NCI-H2171 (cell line): ENCODE measurements at places on chromosomes 5 and 9.

DNA sequence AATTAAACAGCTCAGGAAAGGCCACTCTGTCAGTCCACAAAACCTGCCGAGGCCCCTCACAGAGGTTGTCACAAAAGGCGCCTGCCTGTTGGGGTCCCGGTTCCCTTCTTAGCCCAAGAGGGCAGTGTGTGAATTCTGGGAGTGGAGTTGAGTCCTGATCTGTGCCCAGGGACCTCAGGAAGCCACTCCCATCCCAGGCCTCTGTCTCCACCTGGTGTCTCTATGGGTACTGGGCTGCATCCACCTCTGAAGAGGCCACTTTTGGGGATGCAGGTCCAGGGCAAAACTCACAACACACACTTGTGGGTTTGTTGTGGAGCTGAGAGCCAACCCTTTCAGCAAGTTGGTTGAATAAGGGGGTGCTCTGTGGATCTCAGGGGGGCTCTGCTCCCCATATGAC is 74.3 kb upstream of the STXBP1 start:
- peak; percentile 72 for DNase-seq

GRCh38 chr5:115963566-115963965 is 1.3 kb downstream of the LVRN start:
- no peak for DNase-seq

DNA sequence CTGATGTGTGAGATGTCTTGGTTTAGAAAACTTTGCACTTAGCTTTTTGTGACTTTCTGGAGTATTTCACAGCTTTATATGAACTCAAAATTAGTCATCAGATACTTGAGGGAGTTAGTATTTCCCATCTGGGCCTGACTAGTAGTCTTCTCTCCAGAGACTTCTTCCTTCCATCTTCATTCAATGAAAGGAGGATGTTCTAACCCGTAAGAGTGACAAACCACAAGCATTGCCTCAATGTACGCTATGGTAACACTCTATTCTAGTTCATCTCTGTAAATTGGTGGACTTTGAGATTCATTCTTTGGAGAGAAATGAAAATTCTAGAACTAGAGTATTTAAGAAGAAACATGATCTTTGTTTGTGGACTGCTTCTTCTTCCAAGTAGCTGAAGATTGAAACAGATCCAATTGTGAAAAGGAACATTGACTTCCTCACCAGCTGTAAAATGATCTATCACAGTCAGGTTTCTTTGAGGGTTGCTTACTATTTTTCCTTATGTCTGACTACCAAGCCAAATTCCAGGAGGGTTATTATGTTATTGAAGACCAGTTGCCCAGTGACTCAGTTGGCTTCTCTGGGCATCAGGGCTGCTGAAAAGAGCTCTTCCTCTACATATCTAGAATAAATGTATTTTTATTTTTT is 157.6 kb downstream of the SLC12A2 start:
- no peak for DNase-seq

DNA sequence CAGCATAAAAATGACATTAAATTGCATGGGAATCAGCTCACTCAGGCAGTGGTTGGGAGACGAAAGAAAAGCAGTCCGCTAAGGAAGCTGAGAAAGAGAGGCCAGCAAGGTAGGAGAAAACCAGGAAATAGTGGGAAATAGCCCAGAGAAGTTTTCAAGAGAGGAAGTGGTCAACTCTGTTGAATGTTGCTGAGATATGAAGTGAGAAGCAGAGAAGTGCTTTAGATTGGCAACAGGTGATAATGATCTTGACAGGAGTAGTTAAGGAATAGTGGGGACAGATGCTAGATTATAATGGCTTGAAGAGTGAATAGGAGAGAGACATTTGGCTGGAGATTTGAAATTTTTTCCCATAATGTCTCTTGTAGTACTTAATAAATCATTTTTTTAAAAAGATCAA is 30.8 kb downstream of the CNTRL start:
- no peak for DNase-seq

GRCh38 chr5:37494756-37495155 is 115.6 kb downstream of the WDR70 start:
- DNase-seq = no peak

DNA sequence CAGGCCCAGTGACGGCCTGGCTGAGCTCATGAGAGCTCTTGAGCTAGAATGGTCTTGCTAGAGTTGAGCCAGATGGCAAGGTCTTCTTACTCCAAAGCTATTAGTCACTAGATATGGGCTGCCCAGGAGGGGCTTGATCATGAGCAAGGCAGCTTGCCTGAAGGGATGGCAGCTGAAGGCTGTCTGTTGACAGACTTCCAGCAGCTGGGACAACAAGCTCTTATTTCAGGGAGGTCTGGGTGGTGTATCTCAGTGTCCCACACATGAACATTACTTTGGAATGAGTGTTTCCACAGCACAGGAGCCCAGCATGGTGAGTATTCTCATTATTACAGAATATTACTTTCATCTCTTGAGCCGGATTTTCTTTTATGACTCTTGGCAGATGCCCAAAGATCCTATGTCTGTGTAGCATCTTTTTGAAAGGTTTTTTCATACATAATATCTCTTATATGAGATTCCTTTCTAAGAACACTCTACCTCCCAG is 414.1 kb downstream of the ARHGEF28 start:
- peak; percentile 47 for DNase-seq

DNA sequence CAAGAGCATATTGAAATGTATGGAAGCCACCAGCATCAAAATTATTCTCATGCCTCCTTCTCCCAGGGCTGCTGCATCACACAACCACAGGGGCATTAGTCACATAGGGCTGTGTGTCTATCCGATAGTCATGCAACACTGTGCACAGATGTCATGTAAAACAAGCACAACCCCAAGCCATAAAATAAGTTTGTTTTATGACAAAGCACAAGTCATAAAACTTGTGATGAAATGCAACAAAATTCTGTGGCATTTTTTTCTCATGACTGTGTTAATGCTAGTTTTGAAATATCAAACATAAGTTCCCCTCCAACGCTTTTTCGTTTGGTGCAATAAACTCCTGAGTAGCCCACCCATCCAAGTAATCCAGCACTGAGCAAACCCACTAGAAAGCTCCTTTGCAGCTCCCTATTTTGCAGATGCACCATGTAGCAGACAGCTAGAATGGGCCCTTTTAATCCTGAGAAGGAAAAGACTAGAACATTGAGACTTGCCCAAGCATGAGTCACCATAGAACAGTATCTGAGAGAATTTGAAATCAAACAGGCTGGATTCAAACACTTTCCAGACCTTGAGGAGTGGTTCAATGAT is 93.3 kb upstream of the ZNF366 start:
- DNase-seq = no peak

- DNase-seq = no peak
Measured at GRCh38 chr5:651296-652022, 39.3 kb downstream of the CEP72 start.

DNA sequence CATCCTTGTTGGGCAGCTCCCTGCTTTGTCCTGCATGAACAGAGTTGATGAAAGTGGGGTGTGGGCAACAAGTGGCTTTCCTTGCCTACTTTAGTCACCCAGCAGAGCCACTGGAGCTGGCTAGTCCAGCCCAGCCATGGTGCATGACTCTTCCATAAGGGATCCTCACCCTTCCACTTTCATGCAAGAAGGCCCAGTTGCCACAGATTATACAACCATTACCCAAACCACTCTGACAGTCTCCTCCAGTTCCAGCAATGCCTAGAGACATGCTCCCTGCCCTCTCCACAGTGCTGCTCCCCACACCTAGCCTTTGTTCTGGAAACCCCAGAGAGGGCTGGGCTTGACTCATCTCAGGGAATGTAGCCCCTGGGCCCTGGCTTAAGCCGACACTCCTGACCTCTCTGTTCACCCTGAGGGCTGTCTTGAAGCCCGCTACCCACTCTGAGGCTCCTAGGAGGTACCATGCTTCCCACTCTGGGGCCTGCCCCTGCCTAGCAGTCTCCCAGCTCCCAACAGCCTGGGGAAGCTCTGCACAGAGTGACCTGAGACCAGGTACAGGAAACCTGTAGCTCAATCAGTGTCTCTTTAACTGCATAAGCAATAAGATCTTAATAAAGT is 3.9 kb downstream of the SLC35A4 start:
- no peak for DNase-seq

- no peak for DNase-seq
Measured at GRCh38 chr9:131831380-131832165, 91.7 kb upstream of the RAPGEF1 start.

DNA sequence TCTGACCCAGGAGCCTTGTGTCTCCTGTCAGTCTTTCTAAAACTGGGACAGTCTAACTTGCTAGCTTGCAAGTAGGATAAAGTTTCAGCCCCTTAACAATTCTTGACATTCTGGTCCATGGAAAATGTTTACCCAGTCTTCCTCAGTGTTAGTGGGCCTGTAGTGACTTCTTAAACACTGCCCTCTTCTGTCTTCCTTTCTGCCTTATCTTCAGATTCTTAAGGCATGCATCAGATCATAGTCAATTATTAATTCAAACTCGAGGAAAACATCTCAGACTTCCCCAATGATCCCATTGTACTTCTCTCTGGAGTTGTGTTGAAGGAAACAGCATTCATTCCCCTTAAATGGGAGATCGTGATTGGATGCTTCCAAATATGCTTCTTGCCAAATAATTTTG is 1199.8 kb downstream of the DTWD2 start:
- no peak for DNase-seq

DNA sequence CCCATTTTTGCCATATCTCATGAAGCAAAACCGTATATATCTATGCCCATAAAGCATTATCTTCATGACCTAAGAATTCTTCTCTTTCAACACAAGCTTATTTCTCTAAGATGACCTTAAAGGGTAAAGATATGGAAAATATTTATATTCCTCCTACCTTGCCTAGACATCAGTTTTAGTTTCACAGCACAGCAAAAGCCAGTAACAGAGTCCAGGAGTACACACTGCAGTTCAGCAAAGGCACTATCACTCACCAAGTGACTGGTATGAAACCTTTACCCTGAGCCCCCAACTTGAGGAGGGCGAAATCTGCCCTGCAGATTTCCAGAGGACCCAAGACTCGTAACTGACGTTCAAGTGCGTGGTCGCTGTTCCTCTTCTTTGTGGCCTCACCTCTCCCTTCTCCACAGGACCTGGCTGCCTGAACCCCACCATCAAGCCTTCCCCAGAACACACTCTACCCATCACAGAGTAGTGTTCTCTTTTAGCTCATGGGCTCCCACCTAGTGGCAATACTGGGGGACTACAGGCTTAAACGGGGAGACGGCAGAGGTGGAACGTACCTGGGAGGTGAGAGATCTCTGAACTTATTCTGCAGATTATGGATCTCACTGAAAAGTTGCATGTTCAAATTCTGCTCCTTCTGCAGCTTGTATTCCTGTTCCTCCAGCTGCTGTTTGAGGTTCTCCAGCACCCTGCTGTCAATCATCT is 141.0 kb downstream of the CDK5RAP2 start:
- DNase-seq = no peak

- no peak for DNase-seq
Measured at GRCh38 chr9:28887188-28887884, 1314.1 kb upstream of the C9orf72 start.

DNA sequence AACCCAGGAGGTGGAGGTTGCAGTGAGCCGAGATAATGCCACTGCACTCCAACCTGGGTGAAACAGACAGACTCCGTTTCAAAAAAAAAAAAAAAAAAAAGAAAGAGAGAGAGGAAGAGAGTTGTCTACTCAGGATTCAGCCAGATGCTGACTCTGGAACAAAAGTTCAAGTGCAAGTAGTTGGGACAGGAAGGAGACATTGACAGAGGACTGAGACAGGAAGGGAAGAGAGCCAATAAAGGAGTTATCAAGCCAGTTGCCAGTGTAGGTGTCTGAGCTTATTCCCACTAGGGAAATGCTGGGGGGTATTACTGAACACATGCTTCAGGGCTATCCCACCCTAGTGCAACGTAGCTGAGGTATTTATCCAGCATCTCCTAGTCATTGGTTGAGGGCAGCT is 147.7 kb upstream of the SLC1A3 start:
- no peak for DNase-seq

DNA sequence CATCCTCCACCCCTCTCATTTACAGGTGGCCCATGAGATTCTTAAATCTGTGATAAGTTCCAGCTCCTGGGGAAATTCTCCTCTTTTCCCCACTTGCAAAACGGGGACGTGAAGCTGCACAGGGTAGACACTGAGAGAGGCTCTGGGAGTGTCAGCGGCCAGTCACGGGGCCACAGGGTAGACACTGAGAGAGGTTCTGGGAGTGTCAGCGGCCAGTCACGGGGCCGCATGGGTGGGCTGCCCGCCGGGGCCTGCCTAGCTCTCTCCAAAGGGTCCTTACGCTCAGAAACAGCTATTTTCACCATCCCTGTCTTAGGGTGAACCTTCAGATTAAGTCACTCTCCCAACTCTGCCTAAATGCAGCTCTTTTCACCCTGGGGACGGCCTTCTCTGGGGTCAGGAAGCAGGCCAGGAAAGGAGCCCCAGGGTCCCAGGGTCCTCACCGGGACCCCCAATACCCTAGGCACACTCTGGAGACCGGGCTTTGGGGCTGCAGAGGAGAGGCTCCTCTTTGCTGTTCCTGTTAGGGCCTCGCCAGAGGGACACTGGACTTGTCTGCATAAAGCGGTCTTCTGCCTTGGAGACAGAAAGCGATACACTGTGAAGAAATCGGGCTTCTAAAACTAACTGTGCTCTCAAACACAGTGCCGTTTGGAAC is 1.5 kb downstream of the FAM78A start:
- no peak for DNase-seq

DNA sequence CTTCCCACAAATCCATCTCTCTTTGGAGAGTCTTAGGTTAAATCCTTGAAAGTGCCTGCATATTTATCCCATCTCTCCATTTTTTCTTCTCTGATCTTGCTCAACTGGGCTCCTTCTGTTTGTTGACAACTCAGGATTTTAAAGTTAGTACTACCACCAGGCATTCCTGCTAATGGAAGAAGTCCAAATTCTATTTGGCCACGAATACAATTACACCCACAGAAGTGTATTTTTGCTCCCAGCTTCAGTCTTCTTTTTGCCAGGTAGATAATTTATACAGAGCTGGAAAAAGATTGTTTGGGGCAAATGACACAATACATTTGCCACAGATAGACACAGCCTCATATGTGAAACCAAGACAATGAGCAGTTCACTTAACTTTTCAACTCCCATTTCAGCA is 74.8 kb downstream of the CETN3 start:
- no peak for DNase-seq

- no peak for DNase-seq
Measured at GRCh38 chr9:16680975-16681651, 189.4 kb downstream of the BNC2 start.

- no peak for DNase-seq
Measured at GRCh38 chr9:72649127-72649442, 127.7 kb downstream of the TMC1 start.
